H1 (cell line): ENCODE measurements at places on chromosomes 11 and 22. TPM values are rescaled to one million over a fixed set of nuclear protein-coding genes. Genes with fewer than 3 reads are reported as not detected.

DENND6B gene
- 1.1 TPM in 2 replicates for total RNA-seq

TTC38 gene
- total RNA-seq: 25.3 and 30.0 TPM in 2 replicates

MMP13 gene
- total RNA-seq: not detected in 2 replicates

OR10A2 gene
- not detected in 2 replicates for total RNA-seq
